DMS153 (cell line): ENCODE measurements at places on chromosomes 3 and 15.

DNA sequence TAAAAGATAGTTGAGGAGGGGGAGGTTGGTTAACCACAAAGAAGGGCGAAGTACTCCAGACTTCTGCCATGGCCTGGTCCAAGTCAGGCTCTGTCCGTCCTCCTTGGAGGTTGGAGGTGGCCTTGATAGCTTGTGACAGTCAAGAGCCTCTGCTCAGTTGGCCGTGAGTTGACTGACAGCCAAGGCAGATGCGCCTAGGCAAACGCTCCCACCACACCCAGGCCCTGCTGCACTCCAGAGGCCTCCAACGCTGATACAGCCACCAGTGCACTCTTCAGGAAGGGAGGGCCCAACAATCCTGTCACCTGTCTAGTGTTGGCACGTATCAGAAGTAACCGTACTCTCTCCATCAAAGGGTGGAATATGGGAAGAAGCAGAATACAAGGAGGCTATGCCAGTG is 9.3 kb downstream of the RBPMS2 start:
- no peak for DNase-seq

GRCh38 chr15:53716909-53717876 is 42.3 kb downstream of the WDR72 start:
- no peak for DNase-seq

DNA sequence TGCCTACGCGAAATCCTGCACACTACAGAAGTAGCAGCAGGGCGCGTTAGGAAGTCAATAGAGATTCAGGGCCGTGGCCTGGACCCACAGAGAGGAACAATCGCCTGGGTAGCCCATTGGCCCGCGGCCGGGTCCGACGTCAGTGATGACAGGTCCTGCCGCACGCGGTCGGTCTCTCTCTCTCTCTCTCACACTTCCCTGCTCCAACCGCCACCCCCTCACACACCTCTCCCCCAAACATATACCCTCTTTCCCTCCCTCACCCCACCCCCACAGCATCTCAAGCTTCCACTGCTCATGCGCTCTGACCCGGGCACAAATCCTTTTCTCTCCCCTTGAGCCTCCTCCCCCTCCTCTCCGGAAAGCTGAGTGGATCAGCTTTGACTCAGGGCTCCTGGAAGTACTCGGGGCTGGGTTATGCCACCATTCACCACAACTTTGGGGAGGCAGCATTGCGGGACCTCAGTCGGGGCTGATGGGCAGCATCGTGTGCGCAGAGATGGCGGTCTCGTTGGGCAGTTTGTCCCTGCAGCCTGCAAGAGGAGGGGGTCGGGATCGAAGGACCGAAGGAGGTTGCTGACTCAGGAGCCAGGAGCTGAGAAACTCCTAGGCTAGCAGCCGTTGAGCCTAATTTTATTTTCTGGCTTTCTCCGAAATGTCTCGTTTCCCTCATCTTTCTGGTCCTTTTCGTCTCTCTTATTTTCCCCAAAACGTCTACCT is 9.0 kb downstream of the ZIC4 start:
- DNase-seq = no peak

GRCh38 chr3:186996356-186996755 is 66.0 kb downstream of the ST6GAL1 start:
- DNase-seq = no peak

DNA sequence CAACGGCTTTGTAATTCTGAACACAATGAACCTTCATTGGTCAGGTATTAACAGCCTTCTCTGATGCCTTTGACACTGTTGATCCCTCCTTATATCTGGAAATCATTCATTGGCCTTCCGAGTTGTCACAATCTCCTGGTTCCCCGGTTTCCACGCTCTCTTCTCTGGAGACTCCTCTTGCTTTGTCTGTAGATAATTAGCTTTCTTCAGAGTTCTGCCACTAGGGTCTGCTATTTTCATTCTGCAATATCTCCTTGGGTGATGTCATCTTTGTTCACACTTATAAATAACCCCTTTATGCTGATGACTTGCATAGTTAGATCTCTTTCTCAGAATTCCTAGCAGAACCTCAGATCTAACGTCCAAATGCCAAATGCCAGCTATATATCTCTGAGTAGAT is 583.8 kb upstream of the ZNF717 start:
- no peak for DNase-seq

GRCh38 chr3:189841473-189842205 is 210.4 kb downstream of the TP63 start:
- no peak for DNase-seq

- no peak for DNase-seq
Measured at GRCh38 chr15:65680544-65680943, 58.8 kb downstream of the SLC24A1 start.

DNA sequence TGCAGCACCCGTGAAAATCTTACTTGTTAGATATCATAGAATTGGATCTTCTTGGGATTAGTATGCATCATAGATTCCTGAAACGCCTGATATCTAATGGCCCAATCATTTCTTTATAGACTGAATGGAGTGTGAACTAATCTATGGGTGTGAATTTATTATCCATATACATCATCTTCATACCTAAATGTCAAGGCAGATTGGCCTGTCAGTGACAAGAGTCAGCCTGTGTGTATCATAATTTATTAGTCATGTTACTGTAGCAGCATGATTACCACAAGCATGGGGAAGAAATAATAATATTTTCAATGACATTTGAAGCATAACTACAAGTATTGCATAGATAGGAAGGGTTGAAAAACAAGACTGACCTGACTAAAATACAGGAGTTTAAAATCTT is 235.8 kb downstream of the RAP2B start:
- DNase-seq = no peak

GRCh38 chr15:71471347-71471746 is 339.0 kb upstream of the NR2E3 start:
- DNase-seq = no peak

DNA sequence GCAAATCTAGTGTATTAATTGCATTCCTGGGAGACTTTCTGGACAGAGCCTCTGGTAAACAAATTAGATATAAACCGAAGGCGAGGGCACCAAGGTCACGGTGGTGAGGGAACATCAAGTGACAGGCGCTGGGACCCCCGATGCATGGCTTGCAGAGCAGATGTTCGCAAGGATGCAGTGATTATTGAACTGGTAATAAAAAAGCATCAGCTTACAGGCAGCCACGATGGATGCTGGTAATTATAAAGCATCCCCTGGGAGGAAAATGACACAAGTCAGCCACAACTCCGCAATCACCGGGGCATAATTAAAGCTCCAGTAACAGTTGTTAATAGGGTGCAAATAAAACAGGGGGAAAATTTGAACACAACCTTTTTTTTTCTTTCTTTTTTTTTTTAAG is 231.1 kb upstream of the DPH6 start:
- DNase-seq = no peak

DNA sequence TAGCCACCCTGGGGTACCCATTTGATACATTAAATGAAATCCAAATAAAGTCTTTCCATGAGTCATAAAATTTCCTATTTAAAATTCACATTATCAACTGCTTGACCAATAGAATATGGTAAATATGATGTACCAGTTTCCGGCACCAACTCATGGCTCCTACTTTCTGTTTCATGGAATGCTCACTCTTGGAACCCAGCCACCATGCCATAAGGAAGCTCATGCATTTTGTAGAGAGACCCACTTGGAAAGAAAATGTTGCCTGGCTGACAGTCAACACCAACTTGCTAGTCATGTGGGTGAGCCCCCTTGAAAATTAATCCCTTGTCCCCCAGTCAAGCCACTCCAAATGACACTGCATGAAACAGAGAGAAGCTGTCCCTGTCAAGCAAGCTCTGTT is 57.2 kb downstream of the WWTR1 start:
- DNase-seq = no peak

- DNase-seq = no peak
Measured at GRCh38 chr3:82236257-82236656, 474.8 kb upstream of the GBE1 start.

GRCh38 chr3:45987368-45988291 is 8.0 kb downstream of the FYCO1 start:
- DNase-seq = no peak

- DNase-seq = peak; percentile 33
Measured at GRCh38 chr3:20054549-20054987, 14.3 kb downstream of the KAT2B start.
